ENCODE measurements at places on chromosomes 2 and 18.
A peak's percentile ranks its signal among the peaks of the same experiment; 100 is the strongest.

GRCh38 chr2:113992090-113992489 lies 102.2 kb downstream of the ACTR3 start:
- no peak for DNase-seq

DNA sequence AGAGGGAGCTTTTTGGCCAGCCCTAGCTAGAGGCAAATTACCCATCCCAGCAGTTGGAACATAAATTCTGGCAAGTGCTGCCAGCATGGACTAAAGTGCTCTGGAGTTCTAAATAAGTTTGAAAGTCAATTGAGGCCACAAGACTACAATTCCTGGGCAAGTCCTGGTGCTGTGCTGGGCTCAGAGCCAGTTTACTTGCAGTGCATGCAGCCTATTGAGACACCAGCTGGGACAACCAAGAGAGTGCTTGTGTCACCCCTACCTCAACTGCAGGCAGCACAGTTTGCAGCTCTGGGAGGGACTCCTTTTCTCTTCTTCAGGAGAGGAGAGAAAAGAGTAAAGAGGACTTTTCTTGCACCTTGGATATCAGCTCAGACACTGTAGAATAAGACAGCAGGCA lies 277.2 kb upstream of the TMEFF2 start:
- DNase-seq: no peak

DNA sequence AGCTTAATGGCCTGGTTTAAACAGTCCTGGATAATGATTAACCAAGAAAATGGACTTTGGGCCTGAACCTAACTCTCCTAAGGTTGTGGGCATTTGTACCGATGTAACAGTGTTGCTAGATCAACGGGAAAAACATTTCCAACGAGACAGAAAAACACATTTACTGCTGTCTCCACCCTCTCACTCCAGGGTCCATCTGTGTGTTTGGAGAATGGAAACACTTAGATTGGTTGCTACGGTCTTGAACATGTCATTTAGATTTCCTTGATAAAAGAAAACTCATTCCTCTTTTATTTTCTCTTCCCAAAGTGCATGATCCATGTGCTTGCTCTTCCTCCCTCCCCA lies 88.0 kb downstream of the SOCS6 start:
- no peak for DNase-seq

DNA sequence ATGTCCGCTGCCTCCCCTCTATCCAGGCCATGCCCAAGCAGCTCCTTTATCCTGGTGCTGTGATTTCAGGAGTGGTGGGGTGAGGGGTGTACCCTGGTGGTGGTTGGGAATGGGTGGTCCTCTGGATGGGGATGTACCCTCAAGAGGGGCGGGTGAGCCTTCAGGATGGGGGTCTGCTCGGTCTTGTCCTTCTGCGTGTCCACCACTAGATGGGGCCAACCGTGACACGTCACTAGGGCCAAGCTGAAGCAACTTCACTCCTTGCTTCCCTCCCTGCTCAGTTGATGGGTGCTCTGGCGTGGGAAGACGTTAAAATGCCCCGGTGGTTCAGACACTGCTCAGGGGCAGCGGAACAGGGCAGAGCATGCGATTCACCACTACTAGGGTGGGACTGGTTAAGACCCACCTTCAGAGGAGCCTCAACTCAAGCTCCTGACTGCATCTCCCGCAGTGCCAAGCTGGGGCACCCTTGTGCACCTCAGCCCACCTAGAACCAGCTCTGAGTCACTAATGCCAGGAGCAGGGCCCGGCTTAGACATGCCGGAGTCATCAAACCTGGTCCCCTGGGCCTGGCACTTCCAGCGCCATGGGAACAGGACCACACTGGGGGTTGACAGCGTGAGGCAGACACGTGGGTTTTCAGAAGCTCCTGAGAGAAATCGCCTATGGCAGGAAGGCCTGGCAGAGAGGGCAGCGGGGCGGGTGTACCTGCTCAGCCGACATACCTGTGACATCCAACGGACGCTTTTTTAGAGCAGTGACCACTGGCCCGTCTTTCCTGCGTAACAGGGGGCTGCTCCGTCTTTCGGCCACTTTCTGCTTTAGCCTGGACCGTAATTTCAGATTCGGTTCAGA lies 256.7 kb downstream of the HDAC4 start:
- peak; percentile 28 for DNase-seq

DNA sequence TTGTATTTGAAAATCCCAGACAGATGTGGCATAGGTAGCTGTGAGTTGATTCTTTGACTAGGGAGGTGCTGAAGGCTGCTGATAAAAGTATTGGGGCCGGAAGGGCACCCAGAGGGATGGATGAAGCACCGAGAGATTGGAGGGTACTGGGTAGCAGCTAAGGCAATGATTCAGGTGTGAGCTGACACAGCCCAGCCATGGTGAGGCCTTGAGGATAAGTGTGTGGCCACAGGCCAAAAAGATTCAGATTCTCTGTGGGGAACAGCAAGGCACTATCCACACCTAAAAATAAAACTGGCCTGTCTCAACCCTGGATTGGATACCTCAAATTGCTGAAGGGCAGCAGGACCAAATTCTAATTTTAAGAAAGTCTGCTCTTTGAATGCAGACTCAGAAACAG lies 35.2 kb downstream of the RDH14 start:
- no peak for DNase-seq

DNA sequence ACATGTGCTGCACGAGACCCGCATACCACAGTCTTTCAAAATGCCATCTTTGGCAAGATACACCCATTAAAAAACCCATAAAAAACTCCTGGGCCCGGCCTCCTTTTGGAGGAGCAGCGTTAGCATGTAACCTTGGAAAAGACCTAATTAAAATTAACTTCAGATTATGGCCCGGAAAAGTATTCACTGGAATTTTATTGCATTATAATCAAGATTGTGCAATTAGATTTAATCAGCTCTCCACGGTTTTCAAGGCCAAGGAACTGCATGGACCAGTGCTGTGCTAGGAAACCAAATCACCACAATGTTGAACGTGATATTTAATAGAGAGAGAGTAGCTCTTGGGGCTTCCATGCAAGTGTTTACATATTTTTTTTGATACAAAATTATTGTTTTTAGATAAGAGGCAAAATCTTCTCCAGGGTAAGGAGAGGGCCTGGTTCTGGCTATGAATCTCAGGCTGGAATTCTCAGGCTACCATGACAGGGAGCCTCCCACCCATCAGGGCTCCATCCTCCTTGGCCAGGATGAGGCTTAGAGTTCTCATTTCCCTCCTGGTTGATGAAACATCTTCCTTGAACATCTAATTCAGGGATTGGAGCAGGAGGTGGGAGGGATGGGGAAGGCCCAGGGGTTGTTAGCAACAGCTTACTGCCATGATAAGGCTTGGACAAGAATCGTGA lies 82.0 kb upstream of the TTC39C start:
- DNase-seq: no peak

- DNase-seq: no peak
Measured at GRCh38 chr2:239609162-239609561, 208.3 kb upstream of the HDAC4 start.

- no peak for DNase-seq
Measured at GRCh38 chr2:39608263-39608575, 57.5 kb upstream of the TMEM178A start.

DNA sequence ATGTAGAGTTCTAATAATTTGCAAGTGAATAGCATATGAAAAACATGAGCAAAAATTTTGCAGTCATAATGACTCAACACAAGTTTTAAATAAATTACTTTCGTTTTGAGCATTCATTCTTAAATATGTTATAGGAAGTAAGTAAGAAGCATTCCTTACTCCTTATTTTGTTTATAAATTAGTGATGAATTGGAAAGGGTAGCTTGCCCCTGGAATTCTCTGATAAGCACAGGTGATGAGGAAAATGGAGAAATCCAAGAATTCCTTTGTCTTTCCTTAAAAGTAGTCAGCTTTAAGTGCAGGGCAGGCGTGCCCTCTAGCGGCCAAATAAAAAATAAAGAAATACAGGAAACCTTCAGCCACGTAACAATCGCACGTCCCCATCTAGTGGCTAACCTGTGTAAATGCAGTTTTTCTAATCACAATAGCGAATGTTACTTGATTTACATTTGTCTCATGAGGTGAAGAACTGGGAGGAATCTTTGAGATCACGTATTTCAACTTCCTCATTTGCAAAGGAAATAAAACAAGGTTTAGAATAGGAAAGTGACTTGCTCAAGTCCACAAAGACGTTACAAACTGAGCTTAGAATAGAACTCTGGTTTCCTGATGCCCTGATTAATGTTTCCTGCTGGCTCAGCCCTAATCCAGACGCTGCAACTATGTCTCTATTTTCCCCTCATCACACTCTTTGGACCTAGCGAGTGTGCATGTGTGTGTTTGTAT lies 47.2 kb upstream of the ZNG1B start:
- DNase-seq: no peak

DNA sequence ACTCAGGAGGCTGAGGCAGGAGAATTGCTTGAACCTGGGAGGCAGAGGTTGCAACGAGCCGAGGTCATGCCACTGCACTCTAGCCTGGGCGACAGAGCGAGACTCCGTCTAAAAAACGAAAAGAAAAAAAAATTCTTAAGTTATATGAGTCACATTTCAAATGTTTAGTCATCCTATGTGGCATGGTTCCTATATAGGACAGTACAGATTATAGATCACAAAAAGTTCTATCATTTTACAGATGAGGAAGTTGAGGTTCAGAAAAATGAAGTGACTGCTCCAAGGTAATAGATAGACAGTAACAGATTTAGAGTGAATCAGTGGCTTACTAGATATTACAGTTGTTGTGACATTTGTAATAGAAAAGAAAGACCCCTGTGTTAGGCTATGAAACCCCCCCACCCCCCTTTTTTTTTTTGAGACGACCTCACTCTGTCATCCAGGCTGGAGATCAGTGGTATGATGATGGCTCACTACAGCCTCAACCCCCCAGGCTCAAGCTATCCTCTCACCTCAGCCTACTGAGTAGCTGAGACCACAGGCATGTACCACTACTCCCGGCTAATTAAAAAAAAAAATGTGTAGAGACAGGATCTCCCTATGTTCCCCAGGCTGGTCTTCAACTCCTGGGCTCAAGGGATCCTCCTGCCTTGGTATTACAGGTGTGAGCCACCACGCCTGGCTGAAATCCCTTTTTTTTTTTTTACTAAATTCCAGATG lies 22.7 kb downstream of the PTPN4 start:
- DNase-seq: no peak

- DNase-seq: no peak
Measured at GRCh38 chr2:128273469-128274081, 45.1 kb downstream of the HS6ST1 start.

DNA sequence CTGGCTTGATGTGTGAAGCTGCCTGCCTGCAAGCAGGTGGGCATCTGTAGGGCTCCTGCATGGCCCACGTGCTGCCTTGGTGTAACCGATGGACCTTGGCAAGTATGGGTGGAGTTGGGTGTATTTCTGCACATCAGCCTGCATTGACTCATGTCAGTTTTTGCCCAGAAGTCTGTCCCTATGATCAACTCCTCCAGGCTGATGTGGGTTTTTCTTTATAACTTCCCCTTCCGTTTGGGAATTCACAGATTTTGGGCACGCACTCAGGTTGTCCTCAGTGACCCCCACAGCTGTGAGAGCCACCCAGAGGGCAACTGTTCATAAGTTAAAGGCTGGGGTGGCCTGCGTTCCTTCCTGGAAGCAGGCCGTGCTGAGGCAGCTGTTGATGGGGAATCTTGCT lies 123.3 kb downstream of the NCK2 start:
- DNase-seq: no peak

DNA sequence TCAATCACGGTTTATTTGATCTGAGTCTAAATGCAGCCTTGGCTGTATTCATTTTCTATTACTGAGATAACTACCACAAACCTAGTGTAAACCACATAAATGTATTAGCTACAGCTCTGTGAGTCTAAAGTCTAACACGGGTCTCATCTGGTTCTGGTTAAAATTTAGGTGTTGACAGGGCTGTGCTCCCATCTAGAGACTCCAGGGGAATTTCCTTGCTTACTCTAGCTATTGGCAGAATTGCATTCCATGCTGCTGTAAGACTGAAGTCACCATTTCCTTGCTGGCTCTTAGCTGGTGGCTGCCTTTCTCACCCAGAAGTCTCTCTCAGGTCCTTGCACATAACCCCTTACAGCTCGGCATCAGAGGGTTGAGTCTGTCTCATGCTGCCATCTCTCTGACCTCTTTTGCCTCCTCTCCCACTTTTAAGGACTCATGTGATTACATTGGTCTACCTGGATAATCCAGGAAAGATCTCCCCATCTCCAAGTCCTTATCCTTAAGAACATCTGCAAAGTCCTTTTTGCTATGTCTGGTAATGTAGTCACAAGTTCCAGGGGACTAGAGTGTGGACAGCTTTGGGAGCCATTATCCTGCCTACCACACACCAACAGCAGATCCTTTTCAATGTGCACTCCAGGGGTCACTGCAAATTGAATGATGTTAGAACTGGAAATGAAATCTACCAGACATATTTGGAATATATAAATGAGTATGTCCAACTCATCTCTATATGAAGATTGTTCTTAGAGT lies 207.0 kb upstream of the AGAP1 start:
- DNase-seq: no peak

DNA sequence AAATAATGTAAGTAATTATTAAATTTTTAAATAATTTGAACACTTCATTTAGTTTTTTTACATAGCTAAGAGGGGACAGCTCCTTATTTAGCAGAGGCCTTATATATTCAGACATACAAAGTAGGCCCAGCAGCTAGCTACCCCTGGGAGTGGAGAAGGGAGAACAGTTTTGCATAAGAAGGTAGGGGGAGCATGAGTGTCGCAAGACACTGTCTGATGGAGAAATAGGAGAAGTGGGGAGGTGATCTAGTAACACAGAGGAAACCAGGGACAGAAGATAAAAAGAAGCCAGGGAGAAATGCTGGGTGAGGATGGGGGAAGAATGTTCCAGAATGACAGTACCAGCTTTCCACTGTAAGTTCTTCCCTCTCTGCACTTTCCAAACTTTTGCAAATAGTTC lies 16.0 kb upstream of the RGPD4 start:
- no peak for DNase-seq

DNA sequence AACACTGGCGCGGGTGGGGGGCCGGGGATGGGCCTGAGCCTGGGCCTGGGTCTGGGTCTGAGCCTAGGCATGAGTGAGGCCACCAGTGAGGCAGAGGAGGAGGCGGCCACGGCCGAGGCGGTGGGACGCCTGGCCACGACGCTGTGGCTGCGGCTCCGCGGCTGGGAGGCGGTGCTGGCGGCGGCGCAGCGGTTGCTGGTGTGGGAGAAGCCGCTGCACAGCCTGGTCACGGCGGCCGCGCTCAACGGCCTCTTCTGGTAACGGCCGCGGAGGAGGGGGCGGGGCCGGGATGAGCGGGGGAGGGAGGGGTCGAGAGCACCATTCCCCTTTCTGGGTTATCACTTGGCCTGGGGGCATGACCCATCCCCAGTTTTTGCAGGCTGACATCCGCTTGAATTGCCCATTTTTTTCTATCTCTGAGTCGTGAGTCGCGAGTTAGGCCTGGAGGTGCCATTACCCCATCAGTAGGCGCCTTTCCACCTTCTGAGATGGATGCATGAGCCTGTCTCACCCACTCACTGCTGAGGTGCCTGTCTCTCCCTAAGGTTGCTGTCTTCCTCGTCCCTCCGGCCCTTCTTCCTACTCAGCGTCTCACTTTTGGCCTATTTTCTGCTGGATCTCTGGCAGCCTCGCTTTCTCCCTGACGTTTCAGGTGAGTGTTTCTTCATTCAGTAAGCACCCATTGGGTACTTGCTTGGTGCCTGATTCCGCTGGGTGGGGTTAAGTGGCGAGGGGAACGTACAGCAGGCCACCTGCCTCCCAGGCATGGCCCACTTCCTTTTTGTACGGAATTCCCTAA lies 501 bp downstream of the RETREG2 start:
- DNase-seq: no peak
